ENCODE measurements at places on chromosomes 5 and 9. TPM values are rescaled to one million over a fixed set of nuclear protein-coding genes. Genes with fewer than 3 reads are reported as not detected.

DNA sequence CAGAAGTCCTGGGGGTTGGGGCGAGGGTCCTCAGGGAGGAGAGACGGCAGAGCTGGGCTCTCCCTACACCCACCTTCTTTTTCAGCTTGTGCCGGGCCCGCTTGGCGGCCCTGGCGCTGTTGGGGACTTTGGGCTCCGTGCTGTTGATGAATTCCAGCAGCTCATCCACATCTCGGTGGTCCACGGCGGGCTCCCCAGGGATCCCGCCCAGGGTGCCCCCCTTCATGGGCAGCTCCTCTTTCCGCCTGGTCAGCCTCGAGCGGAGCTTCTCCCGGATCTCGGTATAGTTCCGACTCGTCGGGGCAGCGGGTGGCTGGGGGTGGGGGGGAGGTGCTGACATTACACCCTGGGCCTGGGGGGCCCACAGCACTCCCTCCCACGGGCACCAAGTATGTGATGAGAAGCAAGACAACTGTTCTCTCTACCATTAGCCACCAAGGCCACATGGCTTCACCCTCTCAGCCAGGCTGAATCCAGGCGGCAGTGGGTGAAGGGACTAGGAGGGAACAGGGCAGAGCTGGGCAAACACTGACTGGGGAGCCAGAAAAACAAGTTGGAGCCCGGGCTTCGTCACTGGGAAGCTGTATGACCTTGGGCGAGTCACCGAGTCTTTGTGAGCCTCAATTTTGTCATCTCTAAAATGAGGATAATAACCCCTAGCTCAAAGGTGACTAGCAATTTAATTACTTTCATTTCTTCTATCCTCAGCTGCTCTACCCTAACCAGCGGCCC lies 14.6 kb upstream of the DDX41 start:
- peak; percentile 53 for DNase-seq

DNA sequence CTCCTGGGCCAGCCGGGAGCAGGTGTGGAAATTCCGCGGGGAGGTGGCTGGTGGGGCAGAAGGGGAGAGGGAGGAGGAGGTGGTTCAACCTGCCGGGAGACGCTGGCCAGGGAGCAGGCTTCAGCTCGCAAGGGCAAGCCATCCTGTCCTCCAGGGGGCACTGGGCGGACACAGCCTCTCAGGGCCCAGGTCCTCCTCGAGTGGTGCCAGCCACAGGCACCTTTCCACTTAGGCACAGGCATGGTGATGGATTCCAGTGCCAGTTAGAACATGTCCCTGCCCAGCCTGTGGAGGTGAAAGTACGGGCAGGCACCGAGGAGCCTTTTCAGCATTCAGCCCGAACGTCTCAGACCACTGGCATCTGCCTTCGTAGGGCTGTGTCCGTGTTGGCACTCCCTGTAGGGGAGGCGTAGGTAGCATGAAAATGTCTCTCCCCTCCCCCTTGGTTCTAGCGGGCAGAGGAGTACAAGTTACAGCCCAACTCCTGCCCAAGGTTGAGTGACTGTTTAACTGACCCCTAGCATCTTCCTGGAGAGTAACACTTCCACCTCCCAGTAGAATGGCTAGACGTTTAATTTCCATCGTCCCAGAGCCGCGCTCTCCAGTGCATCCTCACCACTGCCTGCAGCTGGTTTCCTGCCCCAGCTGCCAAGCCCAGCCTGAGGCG lies 48.9 kb downstream of the DAB2IP start:
- DNase-seq: peak; percentile 60

GRCh38 chr5:148834689-148835088 lies 8.3 kb downstream of the ADRB2 start:
- no peak for DNase-seq

DNA sequence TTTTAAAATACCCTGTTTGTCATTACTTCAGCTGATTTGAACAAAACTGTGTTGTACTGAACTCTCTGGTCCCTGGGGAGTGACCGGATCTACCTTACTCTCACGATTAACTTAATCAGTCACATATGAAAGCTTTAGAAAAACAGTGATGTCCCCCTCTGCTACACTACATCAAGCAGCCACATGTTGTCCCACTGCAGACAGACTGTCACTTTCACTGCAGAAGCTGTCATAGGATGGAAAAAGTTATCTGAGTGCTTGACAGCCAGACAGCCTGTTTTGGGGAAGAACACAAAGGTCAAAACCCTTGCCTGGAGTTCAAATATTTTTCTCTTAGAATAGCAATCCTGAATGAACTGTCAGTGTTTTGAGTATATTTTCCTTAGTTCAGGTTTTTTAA lies 546.4 kb downstream of the DTWD2 start:
- no peak for DNase-seq

DNA sequence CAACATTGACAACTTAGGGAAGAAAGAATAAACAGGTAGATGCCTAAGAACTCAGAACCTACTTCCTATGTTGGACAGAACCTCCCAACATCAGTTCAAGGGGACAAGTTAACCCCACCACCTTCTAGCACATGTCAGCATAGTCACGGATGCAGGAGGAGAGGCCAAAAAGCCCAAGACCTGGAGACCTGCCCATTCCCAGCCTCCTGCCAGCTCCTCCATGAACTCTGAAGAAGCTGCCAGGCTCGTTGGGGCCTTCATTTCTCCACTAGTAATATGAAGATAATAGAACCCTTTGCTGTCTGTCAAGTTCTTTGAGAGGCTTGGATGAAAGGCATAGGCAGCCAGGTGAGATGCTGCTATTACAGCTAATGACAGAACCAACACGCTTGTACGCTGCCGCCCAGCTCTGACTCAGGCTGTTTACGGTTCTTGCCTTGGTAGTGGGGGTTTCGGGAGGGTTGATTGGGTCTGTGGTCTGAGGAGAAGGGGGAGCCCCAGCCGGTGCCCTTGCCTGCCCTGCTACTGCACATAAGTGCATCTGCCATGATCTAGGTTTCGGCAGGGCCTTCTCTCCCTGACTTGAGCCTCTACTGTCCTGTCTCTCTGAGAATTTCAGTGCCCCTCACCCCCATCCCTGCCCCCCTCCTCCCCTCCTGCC lies 82.2 kb downstream of the NRG2 start:
- DNase-seq: no peak

The COL5A1 gene
- 15.2 TPM for total RNA-seq

The MRPL41 gene
- total RNA-seq: 91.0 TPM

The OR1J2 gene
- not detected for total RNA-seq
